ENCODE measurements at places on chromosomes 13 and 19.

DNA sequence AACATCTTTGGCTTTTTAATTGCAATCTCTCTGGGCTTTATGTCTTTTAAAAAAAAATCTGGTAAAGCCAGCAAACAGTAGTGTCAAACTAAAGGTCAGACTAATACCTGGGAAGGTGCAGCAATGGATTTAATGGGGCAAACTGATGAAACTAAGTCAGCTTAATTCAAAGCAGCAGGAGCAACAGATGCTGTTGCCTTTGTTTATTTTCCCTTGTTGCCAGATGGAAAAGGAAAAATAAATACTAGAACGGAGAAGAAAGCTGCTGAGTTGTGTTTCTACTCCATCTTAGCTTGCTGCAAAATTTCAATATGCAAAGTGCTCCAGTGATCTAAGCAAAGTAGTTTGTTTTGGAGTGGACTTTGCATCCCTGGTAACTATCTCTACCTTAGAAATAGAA lies 1097.8 kb downstream of the PCDH17 start:
- no peak for DNase-seq

- no peak for DNase-seq
These were observed 22.8 kb downstream of the ATP11A start for GRCh38 chr13:112712451-112713207.

DNA sequence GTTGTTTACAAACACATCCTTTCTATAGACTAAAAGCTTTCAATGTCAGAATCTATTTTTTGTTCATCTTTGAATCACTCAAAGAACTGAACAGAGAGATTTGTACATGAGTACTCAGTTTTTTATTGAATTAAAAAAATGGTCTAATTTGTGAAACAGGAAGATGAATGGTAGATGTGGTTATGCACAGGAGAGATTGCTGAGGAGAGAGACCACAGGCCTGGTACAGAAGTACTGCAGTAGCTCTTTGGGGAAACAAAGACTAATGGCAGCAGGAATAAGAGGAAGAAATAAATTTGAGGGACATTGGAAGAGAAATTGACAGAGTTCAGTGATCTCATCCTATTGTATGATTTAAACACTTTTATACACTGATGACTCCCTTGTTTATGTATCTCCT lies 222.0 kb upstream of the ARGLU1 start:
- DNase-seq: no peak

GRCh38 chr13:60627071-60627686 lies 230.2 kb downstream of the TDRD3 start:
- DNase-seq: peak; percentile 2
